Bronchial smooth muscle cell (primary cell): ENCODE measurements at places on chromosomes 2 and 18. TPM values are rescaled to one million over a fixed set of nuclear protein-coding genes. Genes with fewer than 3 reads are reported as not detected.

Gene KCNG2
- total RNA-seq: 0.32 and 1.9 TPM in 2 replicates

Gene PPM1G
- 80.7 and 83.5 TPM in 2 replicates for total RNA-seq

Gene PDE1A
- 6.5 and 27.9 TPM in 2 replicates for total RNA-seq

Gene CSRNP3
- 1.9 and 2.0 TPM in 2 replicates for total RNA-seq

Gene CDH19
- under 0.01 TPM in 1 of 2 replicates, not detected in the other for total RNA-seq

Gene SEC11C
- total RNA-seq: 7.1 and 8.2 TPM in 2 replicates

Gene ATOH8
- 24.6 and 29.5 TPM in 2 replicates for total RNA-seq

Gene REG3A
- not detected in 2 replicates for total RNA-seq

Gene USP14
- 15.4 and 16.2 TPM in 2 replicates for total RNA-seq

Gene CYP27C1
- total RNA-seq: under 0.01 TPM in 1 of 2 replicates, not detected in the other

Gene CRYGC
- total RNA-seq: not detected in 2 replicates

Gene MGAT4A
- under 0.01 TPM in 1 of 2 replicates, not detected in the other for total RNA-seq

Gene DSC3
- total RNA-seq: under 0.01 and 0.09 TPM in 2 replicates

Gene ALPG
- not detected in 2 replicates for total RNA-seq

Gene AGXT
- not detected in 2 replicates for total RNA-seq

Gene TUBA4B
- total RNA-seq: under 0.01 TPM in 1 of 2 replicates, not detected in the other

Gene IL36B
- not detected in 2 replicates for total RNA-seq

Gene GULP1
- total RNA-seq: 39.8 and 46.8 TPM in 2 replicates

Gene C2orf81
- total RNA-seq: 0.79 and 1.4 TPM in 2 replicates

Gene SPATA3
- total RNA-seq: not detected in 2 replicates

Gene TNFAIP6
- total RNA-seq: 37.2 and 86.0 TPM in 2 replicates

Gene SLC4A5
- total RNA-seq: 0.16 and 0.26 TPM in 2 replicates

Gene GPR55
- not detected in 2 replicates for total RNA-seq

Gene GPR45
- not detected in 2 replicates for total RNA-seq

Gene POMC
- total RNA-seq: 1.4 TPM in 1 of 2 replicates, not detected in the other

Gene NEB
- total RNA-seq: under 0.01 and 0.09 TPM in 2 replicates

Gene MOGAT1
- total RNA-seq: not detected in 2 replicates

Gene CNTNAP5
- total RNA-seq: not detected in 2 replicates

Gene NTSR2
- under 0.01 TPM in 1 of 2 replicates, not detected in the other for total RNA-seq

Gene TIGD1
- 2.2 and 2.5 TPM in 2 replicates for total RNA-seq

Gene C2orf66
- under 0.01 TPM in 1 of 2 replicates, not detected in the other for total RNA-seq

Gene AP1S3
- 0.26 and 1.6 TPM in 2 replicates for total RNA-seq

Gene CXCR1
- total RNA-seq: not detected in 2 replicates

Gene MSTN
- 0.09 and 0.16 TPM in 2 replicates for total RNA-seq

Gene TMEM178A
- total RNA-seq: 0.69 and 2.7 TPM in 2 replicates

Gene C2orf80
- not detected in 2 replicates for total RNA-seq

Gene SLC23A3
- 0.63 and 2.5 TPM in 2 replicates for total RNA-seq

Gene CCL20
- not detected in 2 replicates for total RNA-seq

Gene PDE11A
- total RNA-seq: under 0.01 and 0.09 TPM in 2 replicates

Gene GNAL
- total RNA-seq: 0.69 and 1.1 TPM in 2 replicates

Gene NDUFV2
- total RNA-seq: 68.9 and 119 TPM in 2 replicates
